ENCODE measurements at places on chromosomes 4 and X.

DNA sequence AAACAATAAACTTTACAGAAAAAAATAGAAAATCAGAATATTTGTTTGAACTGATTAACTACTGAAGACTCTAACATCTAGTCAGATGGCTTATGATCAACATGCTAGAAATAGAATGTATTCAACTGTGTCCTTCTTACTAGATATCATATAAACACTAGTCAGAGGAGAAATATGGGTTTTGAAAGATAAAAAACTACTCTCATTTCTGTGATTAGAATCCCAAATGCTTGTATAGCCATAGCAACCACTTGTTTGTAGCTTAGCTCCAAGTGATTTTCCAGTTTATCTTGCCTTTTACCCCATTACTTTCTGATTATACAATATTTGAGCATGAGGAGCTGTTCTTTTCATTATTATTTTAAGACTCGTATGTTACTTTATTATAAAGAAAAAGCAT, 31.2 kb downstream of the USP38 start:
- no peak for DNase-seq

- no peak for DNase-seq
These were observed 66.3 kb upstream of the FAM9C start for GRCh38 chrX:13110433-13111324.

DNA sequence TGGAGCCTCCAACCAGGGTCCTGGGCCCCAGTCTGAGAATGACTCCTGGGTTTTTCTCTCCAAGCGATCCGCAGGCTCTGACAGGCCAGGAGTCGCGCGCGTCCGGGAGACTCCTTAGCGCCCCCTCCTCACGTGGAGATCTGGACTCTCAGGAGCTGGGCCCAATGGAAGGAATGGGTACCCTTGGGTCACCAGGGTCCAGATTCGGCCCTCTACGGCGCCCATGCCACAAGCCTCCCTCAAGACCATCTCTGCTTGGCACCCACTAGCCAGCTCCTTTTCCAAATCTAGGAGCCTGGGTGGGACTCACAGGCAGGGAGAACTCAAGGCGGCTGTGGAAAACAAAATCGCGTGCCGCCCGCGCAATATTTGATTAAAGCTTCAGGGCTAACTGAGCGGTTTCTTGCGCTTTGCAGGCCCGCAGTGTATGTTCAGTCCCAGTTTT, 7.1 kb downstream of the HAND2 start:
- DNase-seq, result no peak

GRCh38 chr4:55553441-55554201, 6.9 kb upstream of the CLOCK start:
- DNase-seq, result no peak

- no peak for DNase-seq
These were observed 2.1 kb upstream of the GC start for GRCh38 chr4:71785959-71786358.

GRCh38 chrX:42943051-42943974, 165.3 kb upstream of the PPP1R2C start:
- peak; percentile 68 for DNase-seq

DNA sequence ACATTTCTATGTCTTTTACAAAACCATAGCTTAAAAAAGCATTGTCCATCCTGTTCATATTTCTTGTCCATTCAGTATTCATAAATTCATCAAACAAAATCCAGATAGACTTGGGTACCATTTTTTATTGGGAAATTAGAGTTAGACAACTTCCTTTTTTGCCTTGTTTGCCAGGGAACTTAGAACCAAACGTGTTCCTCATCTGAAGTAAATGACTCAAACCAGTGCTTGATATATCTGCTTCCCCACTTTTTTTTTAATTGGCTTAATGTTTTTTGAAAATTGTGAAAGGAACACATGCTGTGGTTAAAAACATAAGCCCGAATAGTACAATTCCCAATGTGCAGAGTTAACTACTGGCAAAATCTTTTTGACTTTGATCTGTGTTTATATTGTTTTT, 44.2 kb downstream of the DLG3 start:
- DNase-seq, result no peak

GRCh38 chr4:86484241-86484640, 109.9 kb upstream of the PTPN13 start:
- DNase-seq, result no peak

- no peak for DNase-seq
These were observed 134.7 kb downstream of the DCLK2 start for GRCh38 chr4:150212927-150213326.

GRCh38 chr4:48602222-48602621, 112.2 kb downstream of the ZAR1 start:
- DNase-seq, result no peak

- DNase-seq, result no peak
These were observed 438.5 kb downstream of the ADGRL3 start for GRCh38 chr4:61638591-61638990.

DNA sequence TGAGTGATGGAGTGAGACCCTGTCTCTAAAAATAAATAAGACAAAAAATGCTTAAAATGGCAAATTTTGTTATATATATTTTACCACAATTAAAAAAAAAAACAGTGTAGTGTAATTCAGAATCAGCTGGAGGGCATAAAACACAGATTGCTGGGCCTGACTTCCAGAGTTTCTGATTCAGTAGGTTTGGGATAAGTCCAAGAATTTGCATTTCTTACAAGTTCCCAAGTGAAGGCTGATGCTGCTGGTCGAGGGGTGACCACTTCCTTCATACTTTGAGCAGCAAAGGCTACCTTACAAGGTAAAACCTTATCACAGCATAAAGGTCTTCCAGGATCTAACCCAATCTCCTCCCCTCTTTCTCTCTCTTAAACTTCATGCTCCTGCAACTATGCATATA, 40.7 kb downstream of the KLHL8 start:
- no peak for DNase-seq

DNA sequence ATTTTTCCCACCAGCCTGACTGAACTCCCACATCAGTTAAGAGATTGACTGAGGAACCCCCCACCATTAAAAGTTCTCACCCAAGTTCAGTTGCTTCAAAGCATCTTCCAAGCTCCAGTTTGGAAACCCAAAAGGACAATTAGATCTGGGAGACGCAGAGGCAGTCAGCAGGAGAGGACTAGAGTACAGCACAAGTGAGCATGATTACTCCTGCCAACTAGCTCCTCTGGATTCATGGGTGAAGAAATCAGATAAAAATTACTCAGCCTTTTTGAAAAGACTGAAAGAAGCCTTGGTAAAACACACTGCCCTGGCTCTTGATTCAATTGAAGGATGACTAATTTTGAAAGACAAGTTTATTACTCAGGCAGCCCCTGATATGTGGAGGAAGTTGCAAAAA, 297.5 kb downstream of the ADAM29 start:
- no peak for DNase-seq

- DNase-seq, result no peak
These were observed 600.6 kb downstream of the ANKRD50 start for GRCh38 chr4:124111922-124112321.

GRCh38 chrX:153925739-153926551, at the start of gene ARHGAP4:
Gene ARHGAP4 (minus strand): TSS chrX:153926264. CDS start chrX:153926202, 62 bp downstream.
- peak; percentile 48 for DNase-seq
